ENCODE measurements at places on chromosomes 1 and 21. TPM values are rescaled to one million over a fixed set of nuclear protein-coding genes. Genes with fewer than 3 reads are reported as not detected.

Gene NES
- 175 TPM for polyA plus RNA-seq

Gene TRIM63
- polyA plus RNA-seq: 1.5 TPM

Gene IL19
- polyA plus RNA-seq: 0.68 TPM

Gene RNF186
- 0.27 TPM for polyA plus RNA-seq

Gene ADGRL4
- polyA plus RNA-seq: 22.9 TPM

Gene SLAMF9
- not detected for polyA plus RNA-seq
